Ecto neural progenitor cell (in vitro differentiated cells): ENCODE measurements at places on chromosomes 11 and 22.
A peak's percentile ranks its signal among the peaks of the same experiment; 100 is the strongest.

DNA sequence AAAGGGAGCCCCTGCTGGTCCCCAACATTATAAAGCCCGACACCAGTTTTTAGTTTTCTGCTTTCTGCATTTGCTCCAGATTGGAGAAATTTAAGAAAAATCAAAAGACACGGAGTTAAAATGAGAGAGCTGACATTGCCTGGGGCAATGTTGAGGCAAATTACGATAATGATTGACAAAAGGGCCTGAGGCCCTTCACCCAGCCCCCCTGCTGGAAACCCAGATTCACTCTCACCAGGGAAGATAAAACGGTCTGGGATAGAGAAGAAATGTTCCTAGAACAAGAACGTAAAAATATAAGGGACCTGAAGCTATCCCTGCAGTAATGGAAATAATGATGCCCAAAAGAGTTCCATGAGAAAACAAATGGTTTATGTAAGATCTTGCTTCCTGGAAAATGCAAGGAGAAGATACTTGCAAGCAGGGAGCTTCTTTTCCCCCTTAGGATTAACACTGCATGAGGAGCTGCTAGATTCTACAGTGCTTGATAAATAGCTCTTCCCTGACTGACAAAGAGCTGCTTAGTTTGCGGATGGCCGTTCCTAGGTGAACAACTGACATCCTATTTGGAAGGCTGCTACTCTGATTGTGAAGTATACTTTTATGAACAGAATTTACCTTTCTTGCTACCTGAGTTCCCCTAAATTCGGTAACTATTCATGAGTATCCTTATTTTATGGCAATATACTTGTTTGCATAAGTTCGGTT, 40.6 kb upstream of the GNAZ start:
- no peak for DNase-seq

DNA sequence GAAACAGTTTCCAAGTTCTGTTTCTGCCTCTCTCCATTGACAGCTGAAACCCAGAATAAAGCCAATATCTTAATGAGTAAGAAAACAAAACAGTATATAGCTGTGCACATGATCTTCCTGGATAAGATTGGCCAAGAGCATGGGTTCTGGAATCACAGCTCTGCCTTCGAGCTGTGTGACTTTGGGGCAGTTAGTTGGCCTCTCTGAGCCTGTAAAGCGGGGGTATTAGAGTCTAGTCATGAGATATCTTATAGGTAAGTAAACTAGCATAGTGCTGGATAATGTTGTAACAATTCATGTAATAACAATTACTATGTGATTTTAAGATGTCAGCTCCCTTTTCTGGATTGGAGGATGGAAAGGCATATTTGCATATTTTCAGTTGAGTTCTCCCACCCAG, 73.5 kb downstream of the TRAF6 start:
- DNase-seq, result no peak

GRCh38 chr11:100789500-100789899, 102.4 kb downstream of the ARHGAP42 start:
- DNase-seq, result no peak

- DNase-seq, result no peak
Observed at GRCh38 chr22:22515890-22516289, 4.2 kb downstream of the ZNF280A start.

GRCh38 chr11:26755762-26756161, 33.9 kb upstream of the SLC5A12 start:
- no peak for DNase-seq

- DNase-seq, result no peak
Observed at GRCh38 chr11:87405843-87406242, 368.1 kb downstream of the TMEM135 start.

- no peak for DNase-seq
Observed at GRCh38 chr11:129637983-129638776, 177.5 kb upstream of the TMEM45B start.

- DNase-seq, result no peak
Observed at GRCh38 chr11:8705146-8705545, 22.6 kb downstream of the RPL27A start.

- peak; percentile 44 for DNase-seq
Observed at GRCh38 chr11:120055646-120056045, 82.3 kb downstream of the TRIM29 start.

- DNase-seq, result no peak
Observed at GRCh38 chr11:95140397-95141033, 50.9 kb downstream of the ENDOD1 start.

- DNase-seq, result peak; percentile 86
Observed at GRCh38 chr22:25362215-25362882, 142.9 kb downstream of the CRYBB2 start.

DNA sequence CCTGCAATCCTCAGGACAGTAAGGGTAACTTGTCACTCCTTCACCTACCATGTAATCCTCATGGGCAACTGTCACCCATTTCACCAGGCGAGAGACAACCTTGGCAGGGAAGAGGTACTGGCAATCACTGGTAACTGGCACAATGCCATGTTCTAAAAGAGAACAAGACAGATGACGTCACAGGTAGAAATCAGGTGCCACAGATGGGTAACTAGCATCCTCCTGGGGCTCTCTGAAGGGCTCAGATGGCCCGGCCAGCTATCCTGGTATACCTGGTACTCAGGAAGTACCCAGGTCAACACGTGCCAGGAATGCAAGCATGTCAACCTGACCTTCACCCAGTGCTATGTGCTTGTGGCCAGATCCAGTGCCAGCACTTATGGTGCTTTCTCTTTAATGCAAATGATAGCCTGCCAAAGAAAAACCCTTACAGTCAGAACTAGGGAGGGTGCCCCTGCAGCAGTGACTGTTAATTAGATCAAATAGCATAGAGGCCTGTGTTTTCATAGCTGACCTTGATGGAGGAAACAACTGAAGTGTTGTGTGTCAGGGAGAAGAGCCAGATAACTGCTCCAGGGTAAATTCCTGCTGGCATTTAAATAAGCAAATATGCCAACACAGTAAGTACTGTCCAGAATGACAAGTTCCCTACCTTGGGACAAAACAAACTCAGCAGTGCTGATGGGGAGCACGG, 36.2 kb downstream of the THOC5 start:
- no peak for DNase-seq

DNA sequence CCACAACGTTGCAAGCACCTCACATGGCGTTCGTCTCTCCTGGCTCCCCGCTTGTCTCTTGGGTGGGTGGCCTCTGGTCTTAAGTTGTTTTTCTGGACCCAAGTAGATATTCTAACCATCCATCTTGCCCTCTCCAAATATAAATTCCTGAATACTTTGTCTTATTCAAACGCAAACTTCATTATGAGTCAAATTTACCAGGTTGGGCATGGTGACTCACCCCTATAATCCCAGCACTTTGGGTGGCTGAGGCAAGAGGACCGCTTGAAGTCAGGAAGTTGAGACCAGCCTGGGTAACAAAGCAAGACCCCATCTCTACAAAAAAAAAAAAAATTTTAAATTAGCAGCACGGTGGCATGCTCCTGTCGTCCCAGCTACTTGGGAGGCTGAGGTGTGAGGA, 5.1 kb upstream of the IGSF9B start:
- no peak for DNase-seq

GRCh38 chr11:74050465-74050864, 41.6 kb upstream of the UCP3 start:
- DNase-seq, result no peak

- DNase-seq, result no peak
Observed at GRCh38 chr11:75223954-75224643, 16.5 kb upstream of the TPBGL start.

GRCh38 chr11:120153221-120153620, 15.3 kb upstream of the TRIM29 start:
- DNase-seq, result no peak

GRCh38 chr11:11113626-11114025, 239.4 kb downstream of the CSNK2A3 start:
- no peak for DNase-seq

DNA sequence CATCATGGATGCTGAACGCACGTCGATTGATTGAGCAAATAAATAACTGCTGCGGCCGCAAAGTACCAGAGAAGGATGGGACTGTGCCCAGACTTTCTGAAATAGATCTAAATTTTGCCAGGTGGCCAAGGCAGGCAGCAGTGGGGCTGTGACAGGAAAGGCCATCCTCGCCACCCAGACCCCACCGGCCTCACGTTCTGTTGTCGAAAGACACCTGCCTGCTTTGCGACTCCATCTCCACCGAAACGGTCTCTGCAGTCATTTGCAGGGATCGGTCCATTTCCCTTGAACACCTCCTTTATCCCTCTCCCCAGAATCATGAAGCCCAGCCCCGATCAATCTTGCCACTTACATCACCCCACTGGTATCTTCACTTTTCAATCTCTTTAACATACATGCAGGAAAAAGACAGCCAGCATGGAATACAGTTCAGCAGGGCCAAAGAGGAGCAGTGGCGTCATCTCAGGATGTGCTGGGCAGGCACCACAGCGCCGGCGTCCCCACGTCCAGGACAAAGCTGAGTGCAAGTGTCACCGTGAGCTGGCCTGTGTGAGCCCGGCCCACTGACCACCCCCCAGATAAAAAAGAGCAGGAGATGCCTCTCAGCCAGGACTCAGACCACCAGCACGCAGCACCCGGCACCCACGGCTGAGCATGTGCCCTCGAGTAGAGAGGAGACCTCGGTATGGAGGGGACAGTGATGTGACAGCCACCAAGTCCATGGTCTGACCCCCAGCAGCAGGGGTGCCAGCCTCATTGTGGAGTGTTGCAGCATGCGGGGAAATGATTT, 610.3 kb downstream of the TBC1D22A start:
- DNase-seq, result no peak

DNA sequence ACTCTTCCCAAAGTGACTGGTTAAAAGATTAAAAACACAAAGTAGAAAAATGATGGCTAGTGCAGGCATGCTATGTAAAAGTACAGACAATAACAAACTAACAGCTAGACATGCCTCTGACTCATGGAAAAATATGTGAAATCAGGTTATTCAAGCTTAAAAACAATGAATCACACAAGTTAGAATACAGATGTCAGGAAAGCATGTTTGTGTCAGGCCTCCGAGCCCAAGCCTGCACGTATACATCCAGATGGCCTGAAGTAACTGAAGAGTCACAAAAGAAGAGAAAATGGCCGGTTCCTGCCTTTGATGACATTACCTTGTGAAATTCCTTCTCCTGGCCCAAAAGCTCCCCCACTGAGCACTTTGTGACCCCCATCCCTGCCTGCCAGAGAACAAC, 110.1 kb downstream of the NOX4 start:
- DNase-seq, result no peak

DNA sequence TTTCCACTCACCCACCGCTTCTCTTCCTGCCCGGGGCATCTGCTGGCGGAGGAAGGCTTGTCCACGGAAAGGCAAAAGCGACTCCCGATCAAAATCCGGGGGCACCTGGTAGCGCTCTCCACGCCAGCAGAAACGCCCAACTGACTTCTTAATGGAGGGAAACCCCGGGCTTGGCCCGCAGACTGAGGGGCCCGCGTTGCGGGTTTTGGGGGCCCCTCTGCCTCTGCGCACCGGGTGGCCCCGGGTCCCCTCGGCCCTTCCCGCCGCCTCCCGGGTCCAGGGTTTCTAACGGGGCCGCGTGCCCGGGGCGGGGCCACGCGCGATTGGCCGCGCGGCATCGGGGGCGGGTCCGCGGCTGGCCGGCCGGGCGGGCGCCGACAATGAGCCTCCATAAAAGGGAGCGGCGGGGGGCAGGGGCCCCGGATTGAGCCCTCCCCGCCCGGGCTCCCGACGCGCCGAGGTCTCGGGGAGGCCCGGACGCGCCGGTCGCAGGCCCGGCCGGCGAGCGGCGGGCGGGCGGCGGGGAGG, at the start of gene SPINDOC:
Gene SPINDOC, plus strand, starts transcription at position 422 of the 528 bp plus-strand sequence. CDS start 231 bp downstream, outside the sequence.
- peak; percentile 89 for DNase-seq

DNA sequence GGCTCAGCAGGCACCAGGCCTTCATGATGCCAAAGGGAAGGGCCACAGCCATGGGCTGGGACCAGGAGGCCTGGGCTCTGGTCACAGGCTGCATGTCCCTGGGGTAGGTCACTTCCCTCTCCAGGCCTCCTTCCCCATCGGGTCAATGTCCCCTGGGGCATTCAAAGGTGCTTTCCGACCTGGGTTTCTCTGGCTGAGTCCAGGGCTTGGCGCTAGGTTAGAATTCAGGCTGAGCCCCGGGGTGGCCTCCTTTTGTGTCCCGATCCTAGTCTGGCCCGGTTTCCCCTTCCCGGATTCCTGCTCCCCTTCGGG, 12.2 kb downstream of the MAFF start:
- no peak for DNase-seq

DNA sequence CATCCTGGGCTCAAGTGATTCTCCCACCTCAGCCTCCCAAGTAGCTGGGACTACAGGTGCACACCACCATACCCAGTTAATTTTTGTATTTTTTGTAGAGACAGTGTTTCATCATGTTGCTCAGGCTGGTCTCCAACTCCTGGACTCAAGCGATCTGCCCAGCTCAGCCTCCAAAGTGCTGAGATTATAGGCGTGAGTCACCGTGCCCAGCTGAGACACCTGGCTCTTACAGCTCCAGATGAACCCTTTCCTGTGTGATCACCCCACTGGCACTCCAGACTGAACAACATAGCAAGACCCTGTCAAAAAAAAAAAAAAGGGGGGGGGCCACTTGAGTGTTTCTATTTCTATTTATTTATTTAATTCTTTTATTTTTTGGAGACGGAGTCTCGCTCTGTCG, 1.0 kb upstream of the ADSL start:
- DNase-seq, result no peak

- no peak for DNase-seq
Observed at GRCh38 chr11:72613977-72614376, 60.2 kb downstream of the PDE2A start.

DNA sequence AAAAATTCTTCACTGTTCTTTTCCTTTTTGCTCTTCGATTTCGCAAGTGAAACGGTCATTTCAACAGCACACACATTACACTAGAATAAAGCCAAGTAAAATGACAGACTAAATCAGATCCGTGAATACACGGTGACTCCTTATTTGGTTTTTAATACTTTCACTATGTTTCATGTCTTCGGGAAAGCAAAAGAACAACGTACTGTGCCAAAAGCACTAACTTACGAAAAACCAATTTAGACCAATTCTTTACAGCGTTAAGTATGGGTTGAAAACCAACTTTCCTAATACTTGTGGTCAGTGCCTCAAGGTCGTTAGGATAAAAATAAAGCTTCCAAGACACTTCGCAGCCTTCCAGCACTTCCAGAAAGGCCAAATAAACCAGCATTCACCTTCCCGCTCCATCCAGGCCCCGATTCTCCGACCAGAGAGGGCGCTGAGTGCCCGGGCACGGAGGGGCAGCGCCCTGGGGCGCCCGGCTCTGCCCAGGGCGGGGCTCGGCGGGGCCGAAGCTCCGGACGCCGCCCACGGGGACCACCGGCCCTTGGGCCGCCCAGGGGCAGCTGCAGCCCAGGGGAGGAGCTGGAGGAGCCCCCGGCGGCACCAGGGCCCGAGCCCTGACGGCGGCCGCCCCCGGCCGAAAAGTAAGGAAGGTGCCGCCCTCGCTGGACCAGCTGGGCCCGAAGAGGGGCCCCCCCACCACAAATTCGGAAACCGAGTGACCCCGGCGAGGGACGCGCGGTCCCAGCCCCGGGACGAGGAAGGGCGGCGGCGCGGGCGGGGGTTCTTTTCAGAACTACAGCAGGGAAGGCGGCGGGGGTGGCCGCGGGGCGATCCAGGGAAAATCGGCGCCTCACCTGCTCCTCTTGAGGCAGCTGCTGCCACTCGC, 499 bp downstream of the ATL3 start:
- peak; percentile 63 for DNase-seq

DNA sequence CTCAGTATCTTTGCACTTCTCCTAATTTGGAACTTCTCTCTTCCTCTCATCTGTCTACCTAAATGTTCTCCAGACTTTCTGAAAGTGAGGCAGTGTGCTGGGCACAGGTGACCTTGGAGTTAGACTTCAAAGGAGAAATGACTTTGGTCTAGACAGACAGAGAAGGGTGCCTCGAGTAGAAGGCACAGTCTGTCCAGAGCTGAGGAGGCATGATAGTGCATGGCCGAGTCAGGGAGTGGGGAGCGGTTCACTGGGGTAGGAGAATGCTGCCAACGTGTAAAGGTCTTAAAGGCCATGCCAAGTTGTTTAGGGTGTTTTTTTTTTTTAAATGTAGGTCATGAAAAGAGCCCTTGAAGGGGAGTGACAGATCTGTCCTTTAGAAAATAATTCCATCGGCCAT, 17.3 kb upstream of the ZBTB16 start:
- no peak for DNase-seq
